ENCODE measurements at places on chromosomes 7 and 10.

DNA sequence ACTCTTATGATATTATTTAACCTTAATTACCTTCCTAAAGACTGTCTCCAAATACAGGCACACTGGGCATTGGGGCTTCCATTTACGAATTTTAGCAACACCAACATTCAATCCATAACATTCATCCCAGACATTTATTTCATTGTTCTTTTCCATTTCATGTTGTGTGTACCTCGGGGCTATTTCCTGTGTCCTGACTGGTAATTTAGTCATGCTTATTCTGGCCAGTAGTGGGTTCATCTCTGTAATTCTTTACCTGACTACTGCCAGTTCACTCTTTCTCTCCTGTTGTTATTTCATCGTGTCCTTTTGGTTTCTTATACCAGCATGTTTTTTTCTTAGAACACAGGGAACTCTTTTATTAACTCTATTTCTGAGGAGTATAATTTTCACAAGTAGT lies 225.7 kb downstream of the PLXDC2 start:
- DNase-seq, result no peak

- no peak for DNase-seq
Measured at GRCh38 chr10:122864901-122865300, 14.5 kb downstream of the FAM24B start.

- DNase-seq, result no peak
Measured at GRCh38 chr7:95976369-95977060, 204.2 kb downstream of the DYNC1I1 start.

GRCh38 chr10:83432261-83433045 lies 706.9 kb upstream of the GHITM start:
- DNase-seq, result no peak

GRCh38 chr10:119654540-119654939 lies 3.4 kb downstream of the BAG3 start:
- peak; percentile 57 for DNase-seq

Measured in RKO (cell line).